MCF 10A (cell line): ENCODE measurements at places on chromosomes 6 and 20. TPM values are rescaled to one million over a fixed set of nuclear protein-coding genes. Genes with fewer than 3 reads are reported as not detected.
A peak's percentile ranks its signal among the peaks of the same experiment; 100 is the strongest.

DNA sequence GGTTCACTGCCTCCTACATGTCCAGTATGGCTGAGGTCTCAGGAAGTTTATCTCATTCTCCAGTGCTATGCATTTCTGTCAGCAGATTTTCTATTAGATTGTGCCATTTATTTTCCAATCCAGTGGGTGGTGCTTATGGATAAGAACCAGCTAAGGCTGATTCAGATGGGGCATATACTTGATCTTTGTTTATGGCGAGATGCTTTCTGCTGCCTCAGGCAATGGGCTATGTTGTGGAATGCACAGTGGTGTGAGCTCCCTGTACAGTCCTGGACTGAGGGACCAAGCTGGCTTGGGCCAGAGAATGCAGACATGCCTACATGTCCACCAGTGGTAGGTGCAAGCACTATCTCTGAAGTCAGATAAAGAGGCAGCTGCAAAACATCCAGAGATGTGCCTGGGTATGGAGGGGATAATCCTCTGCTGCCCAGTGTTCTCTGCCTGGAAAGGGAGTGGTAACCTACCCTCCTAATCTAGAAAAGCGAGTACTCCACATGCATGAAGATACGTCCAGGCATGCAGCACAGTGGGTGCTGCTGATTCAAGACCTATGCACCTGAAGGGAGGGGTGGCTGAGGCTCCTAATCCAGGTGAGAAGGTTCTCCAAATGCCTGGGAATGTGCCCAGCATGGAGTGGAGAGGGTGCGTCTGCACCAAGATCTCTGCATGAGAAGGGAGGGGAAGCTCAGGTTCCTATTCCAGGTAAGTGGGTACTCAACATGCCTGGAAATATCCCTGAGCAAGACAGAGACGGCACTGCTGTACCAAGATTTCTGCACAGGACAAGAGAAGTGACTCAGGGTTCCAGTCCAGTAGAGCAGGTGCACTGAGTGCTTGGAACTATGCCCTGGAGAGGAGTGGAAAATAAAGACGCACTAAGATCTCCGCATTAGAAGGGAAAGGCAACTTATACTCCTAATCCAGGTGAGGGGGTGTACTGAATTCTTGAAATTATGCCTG lies 9.4 kb downstream of the CST4 start:
- DNase-seq, result no peak

BTN2A1 gene
- 14.6 and 16.9 TPM in 2 replicates for total RNA-seq

DNA sequence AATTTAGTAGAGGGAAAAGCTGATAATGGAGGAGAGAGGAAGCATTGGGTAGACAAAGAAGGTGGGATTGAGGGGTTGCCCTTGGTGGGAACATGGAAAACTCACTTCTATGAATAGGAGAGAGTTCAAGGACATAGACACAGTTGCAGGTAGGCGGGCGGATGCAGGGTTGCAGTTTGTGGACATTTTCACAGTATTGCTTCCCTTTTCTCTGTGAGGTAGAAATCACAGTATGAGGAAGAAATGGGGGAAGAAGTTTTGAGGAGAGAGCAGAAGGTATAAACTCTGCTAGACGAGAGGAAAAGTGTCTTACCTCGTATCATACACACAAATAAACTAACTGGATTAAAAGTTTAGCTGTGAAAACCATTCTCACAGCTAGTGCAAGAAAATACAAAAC lies 200.7 kb upstream of the ECI2 start:
- DNase-seq, result no peak

DNA sequence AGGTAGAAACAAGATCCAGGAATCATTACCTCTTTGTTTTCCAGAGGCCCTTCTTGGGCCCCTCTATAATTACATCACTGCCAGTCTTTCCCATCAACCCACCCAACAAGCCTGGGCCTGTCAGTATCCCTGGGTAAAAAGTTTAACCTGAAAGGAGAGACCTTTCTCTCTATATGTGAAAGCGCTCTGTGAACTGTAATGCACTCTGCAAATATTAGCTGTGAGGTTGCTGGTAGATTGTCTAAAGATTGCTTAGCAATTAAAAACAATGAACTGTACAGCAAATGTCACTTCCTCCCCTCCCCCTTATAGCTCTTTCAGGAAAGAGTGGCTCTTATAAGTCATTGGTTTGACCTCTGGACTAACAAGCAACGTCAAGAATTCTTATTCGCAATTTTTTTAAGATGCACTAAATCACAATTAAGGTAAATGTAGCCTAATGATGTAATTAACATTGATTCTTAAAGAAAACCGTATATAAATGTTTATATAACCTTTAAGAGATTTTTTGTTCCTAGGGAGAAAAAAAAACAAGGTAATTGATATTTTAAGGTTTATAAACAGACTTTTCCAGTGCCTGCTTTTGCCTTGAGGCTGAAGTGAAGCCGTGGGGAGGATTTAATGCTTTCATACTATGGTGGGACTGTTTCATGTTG lies 18.4 kb downstream of the ECT2L start:
- DNase-seq, result no peak

ALDH8A1 gene
- total RNA-seq, result 1.1 and 2.0 TPM in 2 replicates

FERMT1 gene
- total RNA-seq, result 25.5 and 43.1 TPM in 2 replicates

C20orf204 gene
- 1.1 and 2.0 TPM in 2 replicates for total RNA-seq

DNA sequence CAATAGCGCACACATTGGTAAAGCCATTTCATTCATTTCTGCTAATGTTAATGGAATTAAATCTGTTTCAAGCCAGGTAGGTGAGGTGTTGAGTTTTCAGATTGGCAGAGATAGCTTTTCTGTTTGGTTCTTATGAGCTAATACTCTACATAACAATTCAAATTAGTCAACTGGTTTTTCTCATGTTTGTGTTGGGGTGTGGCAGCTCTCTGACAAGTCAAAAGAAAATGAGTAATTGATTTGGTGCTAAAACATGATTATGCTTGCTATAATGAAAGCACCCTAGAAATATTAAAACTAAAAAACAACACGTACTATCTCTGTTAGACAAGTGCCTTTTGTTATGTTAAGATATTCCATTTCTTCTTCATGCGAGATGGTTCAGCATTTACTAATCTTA lies 13.6 kb downstream of the PPP1R14C start:
- peak; percentile 28 for DNase-seq

SLPI gene
- total RNA-seq, result 273 and 284 TPM in 2 replicates

GRCh38 chr6:111598181-111598580 lies 7.5 kb downstream of the TRAF3IP2 start:
- no peak for DNase-seq

GRCh38 chr6:165506657-165507056 lies 156.4 kb downstream of the PDE10A start:
- no peak for DNase-seq

DNA sequence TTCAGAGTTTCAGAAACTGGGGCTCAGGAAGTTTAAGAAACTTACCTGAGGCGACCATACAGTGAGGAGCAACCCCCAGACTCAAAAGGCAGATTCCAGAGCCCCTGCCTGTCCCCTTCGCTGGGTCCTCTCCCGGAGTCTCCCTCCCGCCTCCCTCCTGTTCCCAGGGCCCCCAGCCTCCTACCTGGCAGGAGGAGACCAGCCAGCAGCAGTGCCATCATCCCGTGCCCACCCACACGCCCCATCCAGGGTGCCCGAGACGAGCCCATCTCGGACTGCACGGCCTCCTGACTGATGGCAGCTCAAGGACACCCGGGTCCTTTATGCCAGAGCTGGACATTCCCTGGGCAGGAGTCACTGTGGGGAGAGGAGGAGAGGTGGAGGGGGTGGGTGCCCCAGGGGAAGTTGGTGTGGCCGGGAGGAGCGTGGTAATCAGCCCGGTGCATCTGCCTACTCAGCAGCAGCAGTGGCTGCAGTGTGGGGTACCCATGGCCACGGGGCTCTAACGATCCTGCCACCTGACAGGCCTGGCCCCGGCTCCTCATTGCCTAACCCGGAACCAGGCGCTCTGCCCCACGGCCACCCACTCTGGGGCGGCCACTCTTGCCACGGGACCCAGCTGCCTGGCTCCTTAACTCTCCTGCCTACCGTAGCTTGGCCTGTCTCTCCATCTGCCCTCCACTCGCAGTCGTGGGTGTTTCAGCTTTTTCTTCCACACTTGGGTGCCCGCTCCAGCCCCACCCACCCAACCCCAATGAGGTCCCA lies at the start of gene CDSN:
Gene CDSN, minus strand, starts transcription at position 296 of the 765 bp plus-strand sequence. Its CDS starts 27 bp downstream, at position 269.
- DNase-seq, result no peak

- DNase-seq, result no peak
Observed at GRCh38 chr6:3218266-3218665, 9.2 kb downstream of the TUBB2B start.

WFDC5 gene
- not detected in 2 replicates for total RNA-seq

PFDN4 gene
- 37.0 and 45.4 TPM in 2 replicates for total RNA-seq

CBLN4 gene
- total RNA-seq, result not detected in 2 replicates

DNA sequence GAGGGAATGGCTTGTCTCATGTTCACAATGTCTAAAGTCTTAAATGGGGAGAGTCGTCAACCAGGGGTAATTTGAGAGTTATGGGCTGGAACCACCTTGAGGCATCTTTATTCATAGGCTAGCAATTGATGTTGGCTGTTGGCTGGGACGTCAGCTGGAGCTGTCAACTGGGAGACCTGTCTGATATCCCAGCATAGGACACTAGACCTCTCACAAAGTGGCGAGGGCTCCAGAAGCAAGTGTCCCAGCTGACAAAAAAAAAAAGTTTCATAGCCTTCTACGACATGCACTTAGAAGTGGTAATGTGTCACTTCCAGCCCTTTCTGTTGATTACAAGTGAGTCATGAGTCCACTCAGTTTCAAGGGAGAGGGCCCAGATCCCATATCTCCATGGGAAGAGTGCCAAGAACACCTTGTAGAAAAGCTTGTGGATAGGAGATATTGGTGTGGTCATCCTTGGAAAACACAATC lies 278.0 kb downstream of the ESR1 start:
- peak; percentile 64 for DNase-seq

DNA sequence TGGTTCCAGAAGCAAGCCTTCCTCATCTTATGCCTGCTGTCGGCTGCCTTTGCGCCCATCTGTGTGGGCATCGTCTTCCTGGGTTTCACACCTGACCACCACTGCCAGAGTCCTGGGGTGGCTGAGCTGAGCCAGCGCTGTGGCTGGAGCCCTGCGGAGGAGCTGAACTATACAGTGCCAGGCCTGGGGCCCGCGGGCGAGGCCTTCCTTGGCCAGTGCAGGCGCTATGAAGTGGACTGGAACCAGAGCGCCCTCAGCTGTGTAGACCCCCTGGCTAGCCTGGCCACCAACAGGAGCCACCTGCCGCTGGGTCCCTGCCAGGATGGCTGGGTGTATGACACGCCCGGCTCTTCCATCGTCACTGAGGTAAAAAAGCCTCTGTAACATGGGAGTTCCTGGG lies 366 bp downstream of the SLC22A1 start:
- no peak for DNase-seq

GRCh38 chr6:149917679-149918078 lies 5.2 kb downstream of the RAET1G start:
- DNase-seq, result no peak

PDE7B gene
- 0.42 and 1.4 TPM in 2 replicates for total RNA-seq

- DNase-seq, result peak; percentile 97
Observed at GRCh38 chr6:133568970-133569889, 319.7 kb upstream of the TCF21 start.

DNA sequence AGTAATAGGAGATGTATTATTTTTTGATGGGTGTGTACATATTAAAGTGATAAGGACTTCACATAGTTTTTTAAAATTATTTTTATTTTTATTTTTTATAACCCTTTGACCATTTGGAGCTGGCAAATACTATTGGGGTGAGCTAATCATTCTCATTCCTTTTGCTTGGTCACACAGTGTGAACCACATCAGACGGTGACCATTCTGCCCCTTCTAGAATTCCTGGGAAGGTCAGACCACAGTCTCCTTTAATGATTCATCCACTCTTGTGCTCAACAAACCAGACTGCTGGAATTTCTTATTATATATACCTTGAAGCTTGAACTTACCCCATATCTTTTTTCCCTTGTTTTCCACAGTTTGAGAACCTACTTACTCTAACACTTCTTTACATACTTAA lies 23.9 kb upstream of the PRL start:
- peak; percentile 32 for DNase-seq

- DNase-seq, result no peak
Observed at GRCh38 chr6:47076422-47077344, 34.6 kb upstream of the ADGRF1 start.

GRCh38 chr6:74137911-74138310 lies 441.9 kb downstream of the CD109 start:
- peak; percentile 31 for DNase-seq

DNA sequence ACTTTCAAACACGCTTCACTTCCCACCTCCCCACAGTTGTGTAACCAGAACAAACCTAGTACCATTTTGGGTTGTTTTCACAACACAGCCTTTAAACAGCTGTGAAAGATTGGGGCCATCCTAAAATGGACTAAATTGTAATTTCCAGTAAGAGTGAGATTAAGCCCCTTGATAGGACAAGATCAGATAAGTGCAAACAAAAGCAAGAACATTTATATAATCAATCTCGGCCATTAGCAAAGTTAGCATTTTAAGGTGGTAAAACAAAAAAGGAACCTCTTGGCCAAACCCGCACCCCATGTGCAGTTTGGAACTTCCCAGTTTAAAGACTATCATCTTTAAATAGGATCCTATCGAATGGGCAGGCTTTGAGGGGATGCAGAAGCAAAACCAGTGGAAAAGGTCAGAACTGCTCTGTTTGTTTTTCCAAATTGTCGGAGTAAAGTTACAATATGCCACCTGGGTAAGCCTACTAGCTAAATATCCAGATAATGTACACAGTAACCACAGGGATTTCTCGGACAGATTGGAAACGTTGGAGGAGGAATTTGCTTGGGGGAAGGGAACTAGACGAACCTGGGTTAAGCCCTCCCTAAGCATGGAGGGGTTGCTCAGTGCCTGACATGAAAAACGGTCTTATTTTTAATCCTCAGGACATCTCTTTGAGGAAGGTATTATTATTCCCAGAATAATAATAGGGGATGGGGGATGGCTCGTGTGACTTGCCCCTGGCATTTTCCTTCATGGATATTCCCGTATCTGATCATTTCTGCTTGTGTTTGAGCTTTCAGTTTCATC lies 159.8 kb upstream of the SALL4 start:
- DNase-seq, result no peak

DNA sequence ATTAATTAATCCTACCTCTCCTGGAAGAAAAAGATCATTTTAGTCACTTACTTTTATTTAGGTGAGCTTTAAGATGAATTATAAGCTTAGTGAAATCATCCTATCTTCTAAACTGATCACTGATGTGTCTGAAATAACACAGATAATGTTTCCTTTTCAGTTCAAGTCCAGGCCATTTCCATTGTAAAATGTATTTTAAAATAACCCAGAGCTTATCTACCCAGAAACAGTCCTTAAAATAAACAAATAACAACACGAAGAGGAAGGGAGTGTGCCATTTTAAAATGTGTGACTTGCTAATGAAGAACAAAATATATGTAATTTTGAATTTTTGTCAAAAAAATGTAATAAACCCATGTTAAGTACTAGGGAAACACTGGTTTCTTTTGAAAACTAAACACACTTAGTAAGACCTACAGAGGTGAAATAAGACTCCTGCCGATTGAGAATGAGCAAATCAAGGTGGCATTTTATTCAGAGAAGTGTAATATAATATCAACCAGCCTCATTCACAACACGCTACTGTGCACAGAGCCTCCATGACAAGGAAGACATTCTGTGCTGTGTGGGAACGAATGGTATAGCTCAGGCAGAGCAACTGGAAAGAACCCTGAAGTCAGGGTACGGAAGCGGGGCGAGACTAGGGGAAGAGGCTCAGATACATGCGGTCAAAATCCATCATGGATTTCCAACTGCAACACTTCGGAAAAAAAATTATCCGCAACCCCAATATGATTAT lies 7.7 kb downstream of the LRP11 start:
- DNase-seq, result no peak

- DNase-seq, result no peak
Observed at GRCh38 chr6:130852844-130853554, 25.8 kb downstream of the SMLR1 start.

PKIG gene
- 19.2 and 24.8 TPM in 2 replicates for total RNA-seq

- DNase-seq, result no peak
Observed at GRCh38 chr20:54633374-54634355, 158.3 kb downstream of the DOK5 start.

GRCh38 chr20:38321959-38322598 lies 18.1 kb downstream of the BPI start:
- DNase-seq, result peak; percentile 63
